ENCODE measurements at places on chromosomes 11 and 22.

DNA sequence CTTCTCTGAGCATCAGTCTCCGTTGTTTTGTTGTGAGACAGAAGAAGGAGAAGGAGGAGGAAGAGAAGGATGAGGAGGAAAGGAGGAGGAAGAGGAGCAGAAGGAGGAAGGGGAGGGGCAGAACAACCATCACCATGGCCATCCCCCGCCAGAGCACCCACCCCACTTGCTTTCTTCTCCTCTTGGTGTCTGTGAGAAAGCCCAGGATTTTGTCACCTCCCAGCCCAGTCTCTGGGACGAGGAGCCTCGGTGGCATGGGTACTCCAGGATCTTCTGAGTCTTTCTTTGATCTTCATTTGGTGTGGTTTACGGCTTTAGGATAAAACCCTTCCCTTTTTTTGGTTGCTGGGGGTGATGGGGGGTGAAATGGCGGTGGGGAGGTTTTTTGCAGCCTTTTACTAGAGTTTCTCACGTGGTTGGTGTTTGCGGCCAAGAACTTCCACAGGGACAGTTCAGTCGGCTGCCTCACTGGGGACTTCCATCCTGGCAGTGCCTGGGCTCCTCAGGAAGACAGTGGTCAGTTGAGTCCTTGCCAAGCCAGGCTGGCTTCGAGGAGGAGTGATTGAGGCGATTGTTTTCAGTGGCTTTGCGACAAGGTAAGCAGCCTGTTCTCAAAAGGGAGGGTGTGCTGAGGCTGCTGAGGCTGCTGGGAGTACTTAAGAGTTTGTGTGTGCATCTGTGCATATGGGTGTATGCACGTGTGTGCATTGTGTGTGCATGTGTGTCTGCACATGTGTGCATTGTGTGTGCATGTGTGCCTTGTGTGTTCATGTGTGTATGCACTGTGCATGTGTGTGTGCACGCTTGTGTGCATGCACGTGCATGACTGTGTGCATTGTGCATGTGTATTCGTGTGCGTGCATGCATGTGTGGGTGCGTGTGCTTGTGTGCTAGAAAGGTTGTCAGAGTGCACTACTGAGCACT is 567.5 kb downstream of the TBC1D22A start:
- DNase-seq, result no peak

DNA sequence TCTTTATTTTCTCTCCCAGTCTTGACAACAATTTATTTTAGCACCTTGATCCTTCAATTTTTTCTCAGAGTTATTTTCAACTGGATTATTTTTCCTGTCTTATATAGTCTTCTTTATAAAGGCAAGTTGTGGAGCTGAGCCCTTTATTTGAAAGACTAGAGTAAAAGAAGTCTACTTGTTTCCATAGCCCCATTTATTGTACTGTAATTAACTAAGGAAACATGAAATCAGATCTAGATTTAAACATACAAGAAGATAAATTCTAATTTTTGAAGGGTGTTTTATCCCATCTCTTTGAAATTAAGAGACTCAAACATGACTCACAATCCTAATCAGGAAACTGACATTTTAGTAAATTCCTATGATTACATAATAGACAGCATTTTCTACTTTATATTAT is 2421.8 kb downstream of the LRRC4C start:
- DNase-seq, result no peak

DNA sequence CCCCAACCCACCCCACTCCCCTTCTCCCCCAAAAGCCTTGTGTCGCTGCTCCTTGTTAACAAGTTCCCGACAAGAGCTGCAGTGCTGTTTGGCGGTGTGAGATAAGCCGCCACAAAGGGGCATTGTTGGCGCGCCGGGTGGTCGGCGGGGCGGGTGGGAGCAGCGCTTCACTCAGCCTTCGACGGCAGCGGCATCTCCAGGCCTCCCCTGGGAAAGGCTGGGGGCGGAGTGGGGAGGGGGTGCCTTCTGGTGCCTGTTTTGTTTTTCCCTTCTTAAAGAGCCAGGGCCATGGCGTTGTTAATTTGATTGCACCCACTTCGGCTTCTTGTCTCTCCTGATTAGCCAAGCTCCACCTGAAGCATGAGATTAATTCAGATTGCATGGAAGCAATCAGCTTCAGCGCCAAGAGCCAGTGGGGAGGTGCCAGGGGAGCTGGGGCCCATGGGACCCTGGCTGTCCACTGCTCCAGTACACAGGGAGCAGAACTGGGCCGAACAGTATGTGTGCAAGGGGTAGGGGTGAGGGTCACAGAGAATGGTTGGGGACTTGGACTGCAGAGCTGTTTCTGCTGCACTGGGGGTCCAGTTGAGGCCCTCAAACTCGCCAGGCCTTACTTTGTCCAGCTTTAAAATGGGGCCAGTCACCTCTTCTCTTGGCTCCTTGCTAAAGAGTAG is 165.1 kb downstream of the CEP164 start:
- no peak for DNase-seq

DNA sequence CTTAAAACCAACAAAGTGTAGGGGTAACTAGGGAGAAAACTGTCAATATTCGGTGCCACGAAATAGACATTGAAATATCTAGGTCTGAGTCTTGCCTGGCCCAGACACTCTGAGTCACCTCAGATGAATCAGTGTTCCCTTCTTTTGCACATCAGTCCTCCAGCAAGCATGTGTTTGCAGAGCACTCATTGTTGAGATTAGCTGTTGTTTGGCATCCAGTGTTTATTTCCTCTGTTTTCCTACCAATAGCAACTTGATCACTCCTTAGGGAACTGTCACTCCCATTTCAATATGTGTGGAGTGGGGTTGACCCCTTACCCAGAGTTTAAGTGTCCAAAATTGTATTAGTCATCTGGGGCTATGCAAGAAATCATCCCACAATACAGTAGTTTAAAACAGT is 4.7 kb upstream of the ASCC2 start:
- DNase-seq, result no peak

GRCh38 chr11:62233730-62234129 is 8.3 kb upstream of the SCGB1D2 start:
- no peak for DNase-seq

DNA sequence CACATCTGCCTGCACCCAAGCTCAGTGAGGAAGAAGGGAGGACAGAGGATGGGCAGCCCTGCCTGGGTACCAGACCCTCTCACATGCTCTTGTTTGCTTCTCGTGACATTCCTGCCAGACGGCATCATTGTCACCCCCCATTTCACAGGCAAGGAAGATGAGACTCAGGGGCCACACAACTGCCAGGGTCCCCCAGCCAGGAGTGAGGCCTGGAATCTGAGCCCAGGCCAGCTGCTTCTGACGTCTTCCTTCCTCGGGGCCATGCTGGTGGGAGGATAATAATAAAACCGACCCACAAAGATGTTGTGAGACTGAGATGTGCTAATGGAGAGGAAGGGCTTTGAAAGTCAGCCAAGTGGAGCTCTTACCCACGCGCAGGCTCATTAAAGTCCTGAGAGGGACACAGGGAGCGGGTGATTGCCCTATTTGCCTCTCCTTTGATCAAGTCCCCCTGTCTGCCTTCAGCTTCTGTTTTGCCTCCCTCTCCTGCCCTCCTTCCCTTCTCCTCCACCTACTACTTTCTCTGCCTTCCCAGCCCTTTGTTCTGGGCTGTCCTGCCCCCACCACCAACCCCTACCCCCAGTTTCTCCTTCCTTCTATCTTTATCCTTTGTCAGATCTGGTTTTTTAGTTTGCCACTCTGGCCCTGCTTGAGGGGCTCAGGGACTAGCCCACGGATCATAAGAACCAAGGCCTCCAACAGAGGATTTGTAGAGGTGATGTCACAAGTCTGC is 62.7 kb downstream of the MCM5 start:
- DNase-seq, result no peak

DNA sequence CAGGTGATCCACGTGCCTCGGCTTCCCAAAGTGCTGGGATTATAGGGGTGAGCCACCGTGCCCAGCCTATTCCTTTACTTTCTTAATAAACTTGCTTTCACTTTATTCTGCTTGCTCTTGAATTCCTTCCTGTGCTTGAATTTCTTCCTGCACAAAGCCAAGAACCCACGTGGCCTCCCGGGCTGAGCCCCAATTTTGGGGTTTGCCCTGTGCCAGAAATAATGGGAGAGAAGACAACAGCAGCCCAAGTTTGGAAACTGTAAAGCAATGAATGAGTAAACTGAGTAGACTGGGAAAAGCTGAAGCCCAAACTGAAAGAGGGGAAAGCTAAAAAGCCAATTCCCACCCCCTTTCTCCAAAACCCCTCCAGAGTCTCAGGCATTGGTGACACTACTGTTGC is 136.4 kb downstream of the NECTIN1 start:
- DNase-seq, result no peak

- DNase-seq, result no peak
Measured at GRCh38 chr11:117535201-117535849, 207.7 kb downstream of the CEP164 start.

DNA sequence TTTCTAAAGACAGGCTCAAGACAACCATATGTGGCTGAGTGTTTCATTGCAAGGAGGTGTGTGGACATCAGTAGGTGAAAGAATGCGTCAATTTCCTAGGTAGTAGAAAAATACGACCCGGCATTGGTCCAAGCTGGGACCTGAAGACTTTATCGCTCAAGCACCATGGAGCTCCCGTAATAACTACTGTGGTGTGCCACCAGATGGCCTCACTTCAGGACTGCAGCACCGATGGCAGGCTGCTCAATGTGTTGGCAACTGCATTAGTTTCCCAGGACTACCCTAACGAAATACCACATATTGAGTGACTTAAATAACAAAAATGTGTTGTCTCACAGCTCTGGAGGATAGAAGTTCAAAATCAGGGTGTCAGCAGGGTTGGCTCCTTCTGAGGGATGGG is 72.4 kb upstream of the FAT3 start:
- no peak for DNase-seq

- no peak for DNase-seq
Measured at GRCh38 chr11:100066399-100066798, 620.7 kb upstream of the ARHGAP42 start.

- no peak for DNase-seq
Measured at GRCh38 chr11:2509481-2510001, 64.7 kb downstream of the KCNQ1 start.

DNA sequence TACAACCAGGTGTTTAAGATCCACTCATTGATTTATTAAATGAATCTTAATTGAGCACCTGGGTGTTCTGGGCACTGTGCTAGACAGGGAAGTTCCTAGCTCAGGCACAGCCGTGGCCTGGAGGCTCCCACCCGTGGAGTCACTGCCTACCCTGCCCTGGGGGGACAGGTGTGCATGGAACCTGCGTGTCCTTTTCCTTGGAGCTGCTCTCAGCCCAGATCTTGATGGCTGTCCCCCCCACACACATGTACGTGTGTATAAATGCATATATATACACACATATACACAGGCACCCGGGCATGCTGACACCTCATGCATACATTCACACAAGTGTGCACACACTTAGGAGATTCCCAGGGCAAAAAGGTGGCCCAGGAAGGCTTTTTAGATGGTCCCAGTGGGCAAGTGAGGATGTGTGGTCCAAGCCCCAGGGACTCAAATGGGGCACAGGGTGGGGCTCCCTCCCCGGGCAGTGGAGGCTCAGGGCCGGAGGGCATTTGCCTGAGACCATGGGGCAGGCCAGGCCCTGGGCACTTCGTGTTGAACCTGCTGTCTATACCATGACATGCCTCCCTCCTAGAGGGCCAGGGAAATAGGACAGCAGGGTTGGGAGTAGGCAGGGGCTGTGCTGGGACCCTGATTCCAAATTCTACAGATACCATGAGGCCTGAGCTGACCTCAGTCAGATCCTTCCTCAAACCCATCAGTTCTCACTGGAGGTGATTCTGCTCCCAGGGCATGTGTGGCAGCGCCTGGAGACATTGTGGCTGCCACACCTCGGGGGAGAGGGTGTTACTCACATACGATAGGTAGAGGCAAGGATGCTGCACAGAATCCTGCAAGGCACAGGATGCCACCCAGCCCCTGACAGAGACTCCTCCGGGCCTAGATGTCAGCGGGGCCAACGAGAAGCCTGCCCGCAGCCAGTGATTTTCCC is 77.8 kb downstream of the BCR start:
- DNase-seq, result no peak

- DNase-seq, result no peak
Measured at GRCh38 chr11:61531044-61531443, 22.5 kb downstream of the LRRC10B start.

DNA sequence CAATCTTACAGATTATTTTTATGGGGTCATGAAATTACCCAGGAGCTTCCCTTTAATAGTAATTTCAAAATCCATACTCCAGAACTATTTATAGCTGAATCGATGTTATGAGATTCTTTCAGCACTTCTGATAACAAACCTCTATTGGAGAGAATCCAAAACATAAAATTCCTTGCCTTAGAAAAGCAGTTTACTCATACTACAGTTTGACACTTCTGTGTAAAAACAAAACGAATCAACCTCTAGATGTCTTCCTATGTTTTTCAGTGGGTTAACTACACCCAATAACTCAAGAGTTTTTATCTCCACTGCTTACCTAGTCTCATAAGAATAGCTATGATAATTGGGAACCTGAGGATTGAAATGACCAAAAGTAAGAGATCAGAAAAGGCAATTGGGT is 35.6 kb downstream of the KIF18A start:
- no peak for DNase-seq

DNA sequence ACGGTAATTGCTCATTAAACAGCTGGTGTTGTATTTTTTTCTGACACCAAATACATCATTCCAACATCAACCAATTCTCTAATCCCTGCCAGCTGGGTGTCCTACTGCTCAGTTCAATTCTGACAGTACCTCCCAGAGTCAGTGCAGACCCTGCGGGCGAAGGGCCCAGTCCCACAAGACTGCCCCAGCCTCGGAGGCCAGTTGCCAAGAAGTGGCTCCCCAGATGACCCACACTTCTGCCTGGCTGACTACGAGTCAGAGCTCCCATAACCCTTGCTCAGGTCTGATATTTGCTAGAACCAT is 147.2 kb downstream of the CTTN start:
- no peak for DNase-seq

DNA sequence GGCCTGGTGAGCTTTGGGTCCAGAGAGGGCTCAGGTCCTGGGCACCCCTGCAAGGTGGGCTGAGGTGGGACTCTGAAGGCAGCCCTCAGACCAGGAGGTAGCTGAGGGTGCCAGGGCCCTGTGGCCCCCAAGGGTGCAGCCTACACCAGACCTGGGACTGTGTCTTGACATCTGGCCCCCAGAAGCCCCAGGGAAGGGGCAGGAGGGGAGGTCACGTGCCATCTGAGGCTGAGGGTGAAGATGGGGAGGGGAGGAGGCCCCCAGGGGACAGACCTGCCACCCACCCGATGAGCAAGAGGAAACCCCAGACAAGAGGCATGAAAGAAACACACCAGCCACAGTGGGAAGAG is 520.2 kb downstream of the BRD1 start:
- DNase-seq, result no peak

- DNase-seq, result no peak
Measured at GRCh38 chr11:39011797-39012196, 2413.8 kb upstream of the RAG2 start.

GRCh38 chr11:26410706-26411366 is 78.9 kb downstream of the ANO3 start:
- DNase-seq, result no peak

GRCh38 chr22:48920776-48921241 is 906.9 kb downstream of the BRD1 start:
- no peak for DNase-seq

All from SIG-M5 (cell line).